ENCODE measurements at places on chromosomes 4 and X.

DNA sequence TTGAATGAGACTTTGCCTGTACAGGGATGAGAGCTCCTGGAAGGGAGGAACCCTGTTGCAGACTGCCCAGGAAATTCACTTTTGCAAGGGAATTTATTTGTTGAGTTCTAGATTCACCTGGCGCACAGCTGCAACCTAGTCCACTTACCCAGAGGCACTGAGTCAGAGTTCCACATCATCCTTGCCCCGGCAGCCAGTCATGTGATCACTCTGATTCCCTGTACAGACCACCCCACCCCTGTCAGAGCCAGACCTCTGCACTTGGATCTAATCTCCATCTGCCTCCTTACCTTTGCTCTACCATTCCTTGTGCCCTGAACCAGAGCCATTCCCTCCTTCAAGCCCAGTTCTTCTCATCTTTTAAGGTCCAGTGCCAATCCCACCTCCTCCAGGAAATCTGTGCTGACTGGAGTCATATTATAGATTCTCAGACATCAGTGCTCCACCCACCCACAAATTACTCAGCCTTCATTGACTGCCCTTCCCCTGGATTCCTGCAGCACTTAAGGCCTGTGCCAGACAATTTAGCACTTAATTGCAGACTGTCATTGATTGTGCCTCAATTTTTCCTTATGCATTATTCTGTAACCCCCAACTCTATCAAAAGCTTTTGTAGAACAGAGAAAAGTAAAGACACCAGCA is 84.1 kb upstream of the MAGEA4 start:
- DNase-seq = no peak

- DNase-seq = peak; percentile 33
These were observed 28.8 kb upstream of the CFAP47 start for GRCh38 chrX:35890699-35891098.

DNA sequence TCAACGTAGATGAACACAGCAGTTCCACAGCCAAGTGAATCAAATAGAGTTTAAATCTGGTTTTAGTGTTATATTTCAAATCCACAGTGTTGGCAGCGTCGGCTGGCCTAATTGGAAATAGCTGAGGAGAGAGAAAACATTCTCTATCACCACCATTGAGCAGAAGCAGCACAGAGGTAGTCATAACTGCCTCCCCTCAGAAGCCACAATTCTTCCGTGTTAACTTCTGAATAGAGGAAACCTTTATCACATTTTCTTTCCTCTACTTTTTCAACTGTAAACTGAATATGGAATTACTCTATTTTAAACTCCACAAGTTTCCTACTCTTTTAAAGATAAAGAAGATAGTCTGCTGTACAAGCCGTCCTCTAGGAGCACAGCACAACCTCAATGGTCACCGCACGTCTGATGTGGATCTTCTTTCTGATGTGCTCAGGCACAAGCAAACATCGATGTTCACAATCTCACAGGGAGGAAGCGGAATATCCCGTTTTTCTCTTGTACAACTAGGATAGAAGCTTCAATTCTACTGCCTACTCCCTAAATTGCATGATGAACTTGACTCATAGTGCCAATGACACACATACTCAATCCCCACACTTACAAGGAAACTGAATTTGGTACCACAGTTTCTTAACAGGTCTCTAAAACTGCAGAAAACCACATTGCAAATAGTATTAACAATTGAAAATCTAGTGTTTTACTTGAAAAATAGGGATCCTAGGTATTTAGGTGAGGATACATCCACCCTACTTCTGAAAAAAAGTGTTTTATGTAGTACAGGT is 217.8 kb upstream of the ETNPPL start:
- DNase-seq = no peak

- no peak for DNase-seq
These were observed 425.9 kb downstream of the RPA4 start for GRCh38 chrX:97309487-97310116.

DNA sequence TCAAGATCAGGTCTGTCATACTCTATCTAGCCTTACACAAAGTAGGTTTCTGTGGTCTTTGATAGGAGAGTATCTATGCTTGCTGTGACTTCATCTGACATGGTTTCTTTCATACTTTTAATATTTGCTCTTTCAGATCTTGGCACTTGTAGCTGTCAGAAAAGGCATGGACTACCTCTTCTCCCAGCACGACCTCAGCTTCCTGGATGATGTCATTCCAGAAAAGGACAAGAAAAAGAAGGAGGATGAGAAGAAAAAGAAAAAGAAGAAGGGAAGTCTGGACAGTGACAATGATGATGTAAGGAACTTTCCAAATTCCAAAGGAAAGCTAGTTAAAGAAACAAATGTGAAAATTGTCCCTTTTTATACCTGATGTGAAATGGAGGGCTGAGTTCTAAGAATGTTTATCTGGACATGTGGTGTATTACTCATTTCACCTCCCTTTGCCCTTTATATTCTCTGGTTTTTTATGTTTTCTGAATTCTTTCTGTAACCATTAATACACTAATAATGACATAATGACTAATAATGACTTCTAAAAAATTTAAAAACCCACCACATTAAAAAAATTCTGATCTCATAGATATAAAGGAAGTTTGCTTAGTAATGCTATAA is 221.2 kb downstream of the SLC4A4 start:
- DNase-seq = peak; percentile 56

Data from fibroblast of pulmonary artery (primary cell).